T-helper 22 cell (primary cell): ENCODE measurements at places on chromosomes 6 and 20.

GRCh38 chr20:10940941-10941340 lies 267.1 kb upstream of the JAG1 start:
- DNase-seq = no peak

DNA sequence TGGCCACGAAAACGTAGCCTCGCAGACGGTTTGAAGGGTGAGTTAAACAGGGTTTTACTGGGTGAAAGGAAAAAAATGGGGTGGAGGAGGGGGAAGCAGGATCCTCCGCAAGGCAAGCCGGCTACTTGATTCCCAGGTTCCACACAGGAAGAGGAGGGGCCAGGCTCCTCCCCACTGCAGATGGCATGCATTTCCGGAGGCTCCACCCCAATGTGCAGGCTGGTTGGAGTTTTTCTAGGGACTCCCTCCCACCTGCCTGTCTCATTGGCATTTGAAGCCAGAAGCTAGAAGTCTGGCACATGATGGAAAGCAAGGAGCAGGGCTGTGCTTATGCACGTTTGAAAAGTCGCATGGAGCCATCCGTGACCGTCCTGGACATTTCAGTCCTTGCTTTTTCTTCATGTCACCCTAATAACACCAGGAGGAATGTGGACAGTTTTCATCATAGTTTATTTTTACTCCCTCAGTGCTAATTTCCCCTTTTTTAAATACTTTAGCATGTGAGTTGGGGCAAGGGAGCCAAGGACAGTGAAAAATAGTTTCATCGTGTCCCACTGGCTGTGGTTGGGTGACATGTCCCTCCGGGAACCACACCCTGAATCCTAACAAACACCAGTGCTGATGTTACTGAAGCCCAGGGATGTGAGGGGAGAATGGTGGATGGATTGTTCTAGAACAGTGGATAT lies 100.1 kb upstream of the INSM1 start:
- DNase-seq = no peak

GRCh38 chr6:15020119-15020770 lies 225.6 kb upstream of the JARID2 start:
- DNase-seq = no peak

DNA sequence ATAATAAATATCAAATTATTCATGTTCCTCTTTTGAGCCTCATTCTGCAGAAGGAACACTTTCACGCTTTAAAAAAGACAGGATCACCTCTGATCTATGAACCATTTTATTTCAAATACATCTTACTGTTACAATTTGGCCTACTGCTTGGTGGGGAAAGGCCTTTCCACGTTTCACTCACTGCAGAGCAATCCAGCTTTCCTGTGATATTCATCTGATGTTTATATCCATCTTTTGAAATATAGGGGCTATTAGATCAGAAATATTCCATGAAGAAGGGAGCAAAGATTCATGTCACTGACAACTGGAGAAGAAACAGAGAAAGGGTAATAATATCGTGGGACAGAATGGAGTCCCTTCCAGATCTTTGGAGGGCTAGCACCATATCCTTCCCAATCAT lies 262.9 kb downstream of the ADGB start:
- DNase-seq = no peak

DNA sequence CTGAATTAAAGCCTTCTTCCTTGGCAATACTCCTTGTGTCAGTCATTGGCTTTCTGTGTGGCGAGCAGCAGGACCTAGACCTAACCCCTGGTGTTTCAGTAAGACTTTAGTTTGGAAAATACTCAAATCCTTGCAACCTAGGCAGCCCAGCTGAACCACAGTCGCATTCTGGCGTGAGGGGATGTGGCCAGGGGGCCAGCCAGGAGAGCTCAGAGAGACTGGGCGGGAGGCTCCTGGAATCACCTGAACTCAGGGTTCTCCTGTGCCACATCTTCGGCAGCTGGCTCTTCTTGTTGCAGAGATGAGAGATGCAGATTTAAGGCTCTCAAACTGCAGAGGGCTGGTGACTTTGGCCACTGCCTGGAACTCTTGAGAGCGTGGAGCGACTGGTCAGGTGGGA lies 102.7 kb downstream of the SYNDIG1 start:
- DNase-seq = no peak

DNA sequence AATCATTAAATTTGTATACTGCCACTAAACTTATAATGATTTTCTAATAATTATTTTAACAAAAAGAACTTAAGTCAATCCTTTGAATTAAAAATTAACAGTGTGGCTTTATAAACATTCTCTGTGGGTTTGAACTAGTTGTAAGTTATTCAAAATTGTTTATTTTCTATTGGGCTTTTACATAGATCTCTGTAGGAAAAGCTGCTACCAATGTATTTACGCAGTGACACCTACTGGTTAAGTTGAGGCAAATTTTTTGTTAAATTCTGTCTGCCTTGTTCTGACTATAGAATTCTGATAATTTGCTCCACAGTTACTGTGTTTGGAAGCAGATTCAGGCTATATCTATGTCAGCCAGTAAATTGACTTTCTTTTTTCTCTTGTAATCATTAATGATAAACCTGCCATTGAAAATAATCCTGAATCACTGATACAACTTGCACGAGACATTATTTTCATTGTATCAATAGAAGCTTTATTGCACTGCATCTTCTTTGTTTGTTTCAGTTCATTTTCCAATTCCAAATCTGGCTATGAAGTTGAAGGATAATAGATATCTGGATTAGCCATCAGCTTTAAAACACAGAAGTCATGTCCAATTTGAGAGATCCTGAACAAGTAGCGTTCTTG lies 66.0 kb upstream of the UTRN start:
- no peak for DNase-seq

GRCh38 chr6:1442929-1443328 lies 53.6 kb downstream of the FOXF2 start:
- no peak for DNase-seq

DNA sequence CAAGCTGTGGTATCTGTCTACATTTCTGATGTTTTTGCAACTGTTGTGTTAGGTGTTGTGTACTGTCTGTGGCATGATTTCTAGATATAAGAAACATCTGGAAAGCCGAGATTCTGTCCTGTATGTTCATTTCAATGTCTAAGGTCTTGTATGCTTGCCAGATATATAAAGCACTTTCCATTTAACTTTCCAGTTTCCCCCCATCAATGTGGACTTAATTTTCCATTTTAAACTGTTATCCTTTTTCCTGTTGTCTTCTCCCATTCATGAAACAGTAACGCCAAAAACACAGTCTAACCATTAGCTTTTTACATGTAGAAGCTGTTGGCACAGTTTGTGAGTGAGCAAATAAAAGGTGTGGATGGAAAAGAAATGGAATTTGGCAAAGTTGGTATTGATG lies 181.6 kb downstream of the FARS2 start:
- no peak for DNase-seq

GRCh38 chr20:2314759-2315439 lies 19.1 kb downstream of the TGM3 start:
- DNase-seq = no peak

DNA sequence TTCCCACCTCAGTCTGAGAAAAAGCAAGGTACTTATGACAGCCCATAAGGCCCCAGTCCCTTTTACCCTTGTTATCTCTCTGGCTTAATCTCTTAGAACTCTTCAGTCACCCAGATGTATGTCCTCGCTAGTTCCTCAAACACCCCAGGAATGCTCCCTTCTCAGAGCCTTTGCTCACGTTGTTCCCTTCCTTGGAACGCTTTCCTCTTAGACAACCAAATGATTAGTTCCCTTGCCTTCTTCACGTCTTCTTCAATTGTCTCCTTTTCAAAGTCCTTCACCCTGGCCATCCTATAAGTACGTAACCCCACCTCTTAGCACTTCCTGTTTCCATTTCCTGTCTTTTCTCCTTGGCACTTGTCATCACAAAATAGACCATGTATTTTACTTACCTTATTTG lies 1.1 kb upstream of the APOBEC2 start:
- no peak for DNase-seq

DNA sequence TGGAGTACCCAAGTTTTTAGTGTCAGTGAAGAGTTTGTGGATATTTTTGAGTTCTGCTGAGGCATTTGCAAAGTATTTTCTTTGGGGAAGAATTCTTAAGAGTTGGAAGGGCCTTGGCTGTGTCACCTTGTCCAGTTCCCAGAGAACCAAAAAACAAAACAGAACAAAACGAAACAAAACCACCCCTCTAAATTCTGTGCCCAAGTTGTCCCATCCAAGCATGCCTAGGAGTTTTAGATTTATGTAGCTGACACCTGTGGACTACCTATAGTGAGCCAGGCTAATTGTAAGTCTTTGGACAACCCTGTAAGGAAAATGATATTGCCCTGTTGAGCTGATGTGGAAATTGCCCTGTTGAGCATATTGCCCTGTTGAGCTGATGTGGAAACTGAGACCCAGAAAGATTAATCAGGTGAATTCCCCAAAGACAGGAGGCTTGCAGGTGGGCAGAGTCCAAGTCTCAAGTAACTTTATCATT lies 1.0 kb upstream of the ECI2 start:
- DNase-seq = no peak

DNA sequence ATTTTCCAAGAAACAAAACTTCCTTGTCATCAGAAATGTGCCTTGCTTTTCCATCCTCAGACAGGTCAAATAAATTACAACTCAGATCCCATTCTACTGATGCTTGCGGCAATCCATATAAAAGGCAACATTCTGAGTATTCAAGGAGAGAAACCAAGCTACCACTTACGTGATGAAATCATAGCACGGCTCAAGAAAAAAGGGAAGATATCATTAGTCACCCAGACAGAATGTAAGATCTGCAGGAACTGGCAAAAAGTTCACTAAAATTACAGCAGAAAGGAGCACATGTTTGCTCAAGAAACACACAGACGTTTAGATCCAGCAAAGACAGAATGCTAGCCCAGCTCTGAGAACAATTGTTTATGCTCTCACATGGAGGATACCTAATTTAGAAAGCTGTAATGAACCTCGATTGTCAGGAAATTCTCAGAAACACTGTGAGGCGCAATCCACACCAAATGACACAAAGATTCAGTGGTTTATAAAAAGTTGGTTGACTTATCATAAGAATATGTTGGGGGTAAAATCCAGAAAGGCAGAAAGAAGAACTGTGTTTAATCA lies 304.2 kb downstream of the ADGRG6 start:
- no peak for DNase-seq

DNA sequence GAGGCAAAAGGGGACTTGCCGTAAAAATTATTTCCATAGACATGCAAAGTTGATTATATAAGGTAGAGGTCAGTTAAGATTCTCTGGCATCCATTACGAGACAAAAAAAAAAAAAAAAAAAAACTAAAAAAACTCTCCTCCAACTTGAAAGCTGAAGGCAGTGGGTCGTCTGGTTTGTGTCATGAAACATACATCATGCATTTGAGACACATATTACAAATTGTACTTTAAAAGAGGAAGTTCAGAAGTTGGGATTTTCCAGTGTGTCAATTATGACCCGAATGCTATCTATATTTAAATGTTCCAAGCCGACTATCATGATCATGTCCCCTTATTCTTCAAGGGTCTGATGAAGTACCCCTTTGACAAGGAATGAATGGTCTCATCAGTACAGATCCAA lies 125.1 kb downstream of the ZNF217 start:
- no peak for DNase-seq

DNA sequence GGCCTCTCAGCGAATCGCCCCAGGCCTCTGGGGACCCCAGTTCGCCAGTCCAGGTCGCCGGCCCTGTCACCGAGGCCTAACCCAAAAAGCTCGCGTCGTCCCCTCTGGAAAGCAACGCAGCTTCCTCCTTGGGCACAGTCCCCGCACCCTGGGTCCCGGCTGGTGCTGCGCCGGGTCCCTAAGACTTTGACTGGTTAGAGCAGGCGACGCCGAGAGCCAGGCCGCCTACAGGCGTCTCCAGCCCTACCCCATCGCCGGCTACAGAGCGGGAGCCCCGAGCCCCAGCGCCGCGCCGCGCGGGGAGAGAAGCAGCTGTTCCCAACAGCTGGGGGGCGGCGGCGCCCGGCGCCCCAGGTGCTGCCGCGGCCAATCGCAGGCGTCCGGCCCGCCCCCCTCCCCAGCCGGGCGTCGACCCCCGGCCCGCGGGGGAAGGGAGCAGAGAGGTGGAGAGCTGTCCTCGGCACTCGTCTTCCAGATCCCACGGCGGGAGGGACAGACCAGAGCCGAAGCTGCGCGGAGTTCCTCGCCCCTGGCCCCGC lies 540 bp upstream of the RBM24 start:
- no peak for DNase-seq

- DNase-seq = no peak
Observed at GRCh38 chr6:36656441-36656840, 22.1 kb upstream of the CDKN1A start.

GRCh38 chr6:30325150-30325872 lies 1.4 kb upstream of the TRIM39 start:
- peak; percentile 73 for DNase-seq

GRCh38 chr20:16279320-16279719 lies 293.9 kb downstream of the KIF16B start:
- no peak for DNase-seq

GRCh38 chr6:154732538-154733182 lies 556 bp upstream of the SCAF8 start:
- no peak for DNase-seq

DNA sequence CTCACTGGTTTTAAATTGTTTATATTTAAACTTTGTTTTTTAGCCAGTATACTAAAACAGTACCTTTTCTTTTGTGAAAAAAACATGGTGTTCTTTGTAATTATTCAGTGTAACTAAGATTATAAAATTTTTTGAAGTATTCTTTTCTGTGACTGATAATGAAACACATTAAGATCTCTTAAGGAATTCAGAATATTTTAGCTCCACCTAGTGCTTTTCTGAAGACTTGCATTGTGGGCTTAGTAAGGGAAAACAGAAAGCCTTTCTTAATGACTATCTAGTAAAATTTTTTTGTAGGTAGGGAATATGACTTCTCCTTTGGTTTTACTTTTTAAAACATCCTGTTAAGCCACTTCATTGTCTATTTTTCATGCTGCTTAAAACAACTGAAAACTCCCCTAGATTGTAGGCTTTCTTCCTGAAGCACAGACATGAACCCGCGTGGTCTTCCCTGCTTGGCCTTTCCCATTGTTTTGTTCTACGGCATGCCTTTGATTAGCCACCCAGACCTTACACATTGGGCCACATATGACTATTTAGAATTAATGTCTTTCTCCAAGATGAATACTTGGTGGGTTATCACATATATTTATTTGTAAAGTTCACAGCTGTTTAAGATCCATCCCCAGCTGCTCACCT lies 72.1 kb downstream of the AFDN start:
- no peak for DNase-seq

DNA sequence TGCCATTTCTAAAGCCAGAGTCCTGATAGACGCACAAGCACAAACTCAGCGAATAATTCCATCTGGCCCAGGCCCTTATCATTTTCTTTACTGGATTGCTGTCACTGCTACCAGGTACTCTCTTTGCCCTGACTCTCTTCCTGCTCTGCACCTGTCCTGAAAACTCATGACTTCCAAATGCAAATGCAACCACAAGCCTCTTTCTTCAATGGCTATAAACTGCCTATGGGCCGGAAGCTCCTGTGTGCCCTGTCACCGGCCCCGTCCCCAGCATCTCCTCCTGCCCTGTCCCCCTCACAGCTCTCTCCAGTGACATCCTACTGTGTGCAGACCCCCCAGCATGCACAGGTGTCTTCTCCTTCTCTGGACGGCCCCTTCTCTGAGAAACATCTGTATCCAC lies 302.6 kb downstream of the GMDS start:
- no peak for DNase-seq

- no peak for DNase-seq
Observed at GRCh38 chr6:130796313-130796905, 30.8 kb upstream of the SMLR1 start.

- no peak for DNase-seq
Observed at GRCh38 chr20:53738039-53738944, 144.7 kb upstream of the ZNF217 start.
